MCF 10A (cell line): ENCODE measurements at places on chromosomes 11 and 22. TPM values are rescaled to one million over a fixed set of nuclear protein-coding genes. Genes with fewer than 3 reads are reported as not detected.

GRCh38 chr22:28123989-28124766 lies 205.1 kb upstream of the PITPNB start:
- no peaks in the 10 kb centered on the region for H3K36me3 ChIP-seq
- no peak for DNase-seq
- H3K4me3 ChIP-seq = no peak overlapping the region
- H3K27me3 ChIP-seq = peaks cover 5% of the 10 kb centered on the region
- H3K4me1 ChIP-seq = no peaks in the 10 kb centered on the region

DNA sequence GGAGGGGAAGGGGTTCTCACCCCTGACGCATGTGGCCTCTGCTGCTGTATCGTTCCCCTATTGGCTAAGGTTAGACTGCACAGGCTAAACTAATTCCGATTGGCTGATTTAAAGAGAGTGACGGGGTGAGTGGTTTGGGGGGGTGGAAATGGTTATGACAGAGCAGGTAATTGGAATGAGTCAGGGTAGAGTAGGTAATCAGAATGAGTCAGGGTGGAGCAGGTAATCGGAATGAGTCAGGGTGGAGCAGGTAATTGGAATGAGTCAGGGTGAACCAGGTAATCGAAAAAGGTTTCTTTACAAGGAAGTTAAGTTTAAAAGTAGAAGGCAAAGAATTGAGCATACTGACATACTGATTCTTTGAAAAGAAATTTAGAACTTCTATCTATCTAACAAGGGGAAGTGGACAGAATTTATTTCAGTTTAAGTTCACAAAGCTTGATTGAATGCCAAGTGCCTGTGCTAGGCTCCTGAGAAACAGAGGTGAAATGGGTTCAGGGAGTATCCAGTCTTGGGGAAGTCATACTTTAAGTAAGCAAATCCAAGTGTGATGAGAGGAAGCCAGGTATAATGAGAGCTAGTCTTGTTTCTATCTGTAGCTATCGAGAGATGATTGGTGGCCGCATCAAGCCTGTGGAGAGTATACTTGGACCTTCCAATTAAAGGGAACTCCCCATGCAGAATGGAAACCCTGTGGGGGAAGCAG lies 58.0 kb downstream of the C11orf91 start:
- no peaks in the 10 kb centered on the region for H3K36me3 ChIP-seq
- no peaks in the 10 kb centered on the region for H3K27me3 ChIP-seq
- H3K27ac ChIP-seq = no peak overlapping the region
- peaks cover 9% of the 10 kb centered on the region for H3K4me1 ChIP-seq

PISD gene
- total RNA-seq = 38.3 and 48.2 TPM in 2 replicates

DNA sequence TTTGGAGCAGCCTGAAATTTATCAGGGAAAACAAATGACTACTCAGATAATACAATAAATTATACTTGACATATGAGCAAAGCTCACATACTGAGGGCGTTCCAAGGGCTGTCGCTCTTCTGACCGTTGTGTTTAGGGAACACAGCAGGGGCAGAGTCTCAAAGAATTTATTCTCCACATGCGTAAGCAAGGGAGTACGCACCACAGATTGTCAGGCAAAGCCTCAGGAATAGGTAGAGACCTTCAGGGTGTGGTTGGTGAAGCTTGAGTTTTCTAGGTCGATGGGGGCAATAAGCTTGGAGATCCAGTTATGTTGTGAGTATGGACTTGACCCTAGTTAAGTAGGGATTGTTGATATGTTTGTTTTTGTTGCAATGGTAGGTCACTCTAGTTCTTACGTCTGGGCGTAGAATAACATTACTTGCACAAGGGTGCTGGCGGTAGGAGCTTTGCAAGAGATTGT lies 830 bp downstream of the ACAT1 start:
- DNase-seq = peak; percentile 46
- no peaks in the 10 kb centered on the region for H3K27me3 ChIP-seq
- peak overlapping the region; percentile 91 for H3K27ac ChIP-seq

DNA sequence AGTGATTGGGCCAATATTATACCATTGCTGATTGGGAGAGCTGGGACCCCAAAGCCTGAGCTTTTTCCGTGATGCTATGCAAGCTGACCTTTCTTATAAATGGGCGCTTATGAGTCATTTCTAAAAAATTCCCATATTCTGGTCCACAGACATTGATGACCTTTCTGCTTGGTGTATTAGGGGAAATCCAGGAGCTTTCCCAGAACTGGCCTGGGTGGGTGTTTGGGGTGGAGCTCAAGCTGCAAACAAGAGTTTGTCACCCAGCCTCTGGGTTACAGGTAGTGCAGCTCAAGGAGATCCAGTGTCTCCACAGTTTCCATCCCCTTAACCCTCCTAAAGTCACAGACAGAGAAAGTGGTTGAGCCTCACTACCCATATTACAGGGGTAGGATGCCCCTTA lies 67.7 kb downstream of the CCDC81 start:
- peaks cover 4% of the 10 kb centered on the region for H3K4me1 ChIP-seq
- no peak overlapping the region for H3K27ac ChIP-seq
- H3K36me3 ChIP-seq = no peaks in the 10 kb centered on the region

- H3K27me3 ChIP-seq = peaks cover 16% of the 10 kb centered on the region
- no peak for DNase-seq
- H3K27ac ChIP-seq = no peak overlapping the region
Measured at GRCh38 chr11:113504071-113504470, 28.9 kb upstream of the DRD2 start.
